Tibial nerve (tissue), 4 donors: ENCODE measurements at places on chromosomes 3 and 15. TPM values are rescaled to one million over a fixed set of nuclear protein-coding genes. Genes with fewer than 3 reads are reported as not detected.

GRCh38 chr3:81462921-81463320 is 298.5 kb downstream of the GBE1 start:
- no peak for DNase-seq

- DNase-seq, result no peak
These were observed 16.1 kb downstream of the IRAK2 start for GRCh38 chr3:10180738-10181295.

- DNase-seq, result no peak
These were observed 331.8 kb downstream of the FGF12 start for GRCh38 chr3:192395506-192395905.

DNA sequence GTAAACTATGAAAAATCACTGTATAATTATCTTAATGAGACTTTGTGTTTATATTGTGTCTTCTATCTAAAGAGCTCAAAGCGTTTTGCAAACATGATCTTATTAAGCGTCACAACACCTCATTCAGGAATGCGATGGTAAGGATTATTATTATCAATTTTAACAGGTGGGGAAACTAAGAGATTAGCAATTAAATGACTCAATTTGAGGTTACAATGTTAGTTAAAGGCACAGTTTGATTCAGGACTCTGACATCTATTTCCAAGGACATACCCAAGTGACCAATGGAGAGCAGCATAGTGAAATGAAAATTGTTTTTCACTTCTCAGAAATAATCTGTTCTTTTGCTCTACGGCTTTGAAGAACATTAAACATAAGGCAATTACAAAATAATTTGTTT is 74.6 kb downstream of the FMN1 start:
- no peak for DNase-seq

GRCh38 chr3:129104051-129104450 is 17.6 kb downstream of the RAB43 start:
- DNase-seq, result no peak

- DNase-seq, result no peak
These were observed 169.1 kb downstream of the NSMCE3 start for GRCh38 chr15:29100486-29101000.

DNA sequence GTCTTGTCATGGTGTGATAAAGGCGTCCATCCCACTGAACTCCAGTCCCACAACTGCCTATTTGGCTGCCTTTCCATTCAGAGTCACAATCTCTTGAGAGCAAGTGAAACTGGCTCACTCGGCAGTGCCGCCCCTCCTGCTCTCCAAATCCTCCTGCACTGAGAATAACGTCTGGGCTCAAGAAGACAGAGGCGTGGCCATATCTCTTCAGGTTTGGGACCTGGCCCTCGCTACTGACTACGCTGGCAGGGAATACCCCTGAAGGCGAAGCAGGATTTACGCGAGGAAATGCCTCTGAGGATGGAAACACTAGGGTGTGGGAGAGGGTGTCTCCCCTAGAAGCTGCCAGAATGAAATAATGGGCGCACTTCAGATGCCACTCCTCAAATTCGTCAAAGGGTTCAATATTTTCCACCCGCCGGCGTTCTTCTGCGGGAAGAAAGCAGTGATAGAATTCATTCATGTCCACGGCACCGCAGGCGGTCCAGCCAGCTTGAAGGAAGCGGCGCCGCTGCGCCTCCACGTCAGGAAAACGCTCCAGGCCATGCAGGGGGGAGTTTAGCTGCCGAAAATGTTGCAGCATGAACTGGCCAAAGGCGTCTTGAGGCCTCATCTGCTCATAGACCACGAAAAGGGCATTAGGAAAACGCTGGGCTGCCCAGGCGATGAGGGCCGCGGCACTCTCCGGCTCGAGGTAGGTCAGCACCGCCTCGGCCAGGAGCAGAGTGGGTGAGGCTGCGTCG is 985 bp downstream of the LCMT2 start:
- no peak for DNase-seq

- no peak for DNase-seq
These were observed 137.6 kb downstream of the GOLIM4 start for GRCh38 chr3:167958141-167958540.

GRCh38 chr3:66320390-66320789 is 99.6 kb downstream of the SLC25A26 start:
- DNase-seq, result no peak

DNA sequence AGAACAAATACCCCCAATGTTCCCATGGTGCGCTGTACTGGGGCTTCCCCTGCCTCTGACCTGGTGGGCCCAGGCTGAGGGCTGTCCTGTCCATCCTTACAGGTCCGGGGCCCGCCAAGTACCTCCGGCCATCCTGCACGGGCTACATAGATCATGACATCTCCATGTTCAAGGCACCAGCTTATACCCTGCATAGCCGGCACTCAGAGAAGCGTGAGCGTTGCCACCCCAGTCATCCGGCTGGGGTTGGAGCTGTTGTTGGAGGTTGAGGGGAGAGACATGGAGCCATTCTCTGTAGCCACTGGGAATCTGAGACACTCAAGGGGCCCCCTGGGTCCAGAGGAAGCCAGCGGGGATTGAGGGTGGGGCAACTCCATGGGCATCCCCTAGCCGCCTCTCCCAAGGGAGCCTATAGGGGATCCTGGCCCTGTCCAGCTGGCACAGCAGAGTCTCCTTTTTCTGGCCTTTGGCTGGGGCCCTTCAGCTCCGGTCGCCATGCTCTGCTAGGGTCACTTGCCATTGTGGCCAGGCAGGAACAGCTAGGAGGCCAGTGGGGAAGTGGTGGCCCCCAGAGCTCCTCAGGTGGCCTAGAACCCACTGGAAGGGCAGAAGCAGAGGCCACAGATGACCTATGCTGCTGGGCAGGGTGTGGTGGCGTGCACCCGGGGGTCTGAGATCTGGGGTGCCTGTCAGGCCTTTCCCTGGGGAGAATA is 12.5 kb upstream of the CSPG4 start:
- no peak for DNase-seq

DNA sequence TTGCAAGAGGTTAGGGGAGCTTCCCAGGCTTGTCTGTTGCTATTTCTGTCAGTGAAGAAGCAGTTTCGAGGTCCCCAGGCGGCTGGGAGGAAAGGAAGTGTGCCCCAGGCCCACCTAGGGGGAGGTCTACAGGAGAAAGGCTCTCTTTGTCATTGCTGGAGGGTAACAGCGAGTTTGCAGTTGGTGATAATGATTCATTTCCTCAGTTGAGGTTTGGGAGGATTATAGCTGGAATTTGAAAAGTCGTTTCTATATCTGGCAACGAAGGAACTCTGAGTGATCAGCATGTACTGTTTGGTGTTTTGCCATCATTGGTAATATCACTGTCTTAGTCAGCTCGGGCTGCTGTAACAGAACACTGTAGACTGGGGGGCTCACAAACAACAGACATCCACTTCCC is 65.5 kb upstream of the UBE3A start:
- DNase-seq, result no peak

DNA sequence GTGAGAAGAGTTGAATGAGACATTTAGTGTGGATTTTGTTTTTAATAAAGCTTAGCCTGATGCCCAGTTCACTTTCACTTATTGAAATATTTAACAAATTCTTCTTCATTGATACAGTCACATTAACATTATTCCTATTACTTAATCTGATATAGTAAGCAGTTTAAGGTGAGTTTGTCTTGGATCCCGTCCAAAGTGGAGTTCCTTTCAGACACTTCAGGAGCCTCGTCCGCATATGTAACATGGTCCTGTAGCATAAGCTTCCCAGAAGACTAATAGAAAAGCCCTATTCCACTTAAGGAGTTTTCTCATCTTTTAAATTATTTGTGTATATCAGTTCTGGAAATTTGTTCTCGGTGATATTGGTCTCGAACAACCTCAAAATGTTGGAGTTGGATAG is 39.7 kb upstream of the MLF1 start:
- DNase-seq, result no peak

DNA sequence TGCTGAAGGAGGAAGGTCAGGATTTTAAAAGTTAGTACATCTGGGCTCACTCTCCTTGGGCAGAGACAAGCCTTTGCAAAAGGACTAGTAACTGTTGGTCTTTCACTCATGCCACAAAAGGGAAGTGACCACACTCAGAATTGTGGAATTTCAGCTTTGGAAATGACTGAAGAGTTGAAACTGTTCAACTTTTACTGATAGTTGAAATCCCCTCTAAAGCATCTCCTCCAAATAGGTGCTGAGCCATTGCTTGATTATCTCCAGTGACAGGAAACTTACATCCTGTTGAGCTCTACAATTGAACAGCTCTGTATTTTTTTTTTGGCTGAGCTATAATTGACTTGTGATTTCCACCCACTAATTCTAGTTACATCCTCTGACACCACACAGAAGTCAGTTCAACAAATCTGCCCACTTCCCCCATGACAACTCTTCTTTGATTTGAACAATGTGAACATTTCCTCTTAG is 254.8 kb upstream of the TPRG1 start:
- no peak for DNase-seq

DNA sequence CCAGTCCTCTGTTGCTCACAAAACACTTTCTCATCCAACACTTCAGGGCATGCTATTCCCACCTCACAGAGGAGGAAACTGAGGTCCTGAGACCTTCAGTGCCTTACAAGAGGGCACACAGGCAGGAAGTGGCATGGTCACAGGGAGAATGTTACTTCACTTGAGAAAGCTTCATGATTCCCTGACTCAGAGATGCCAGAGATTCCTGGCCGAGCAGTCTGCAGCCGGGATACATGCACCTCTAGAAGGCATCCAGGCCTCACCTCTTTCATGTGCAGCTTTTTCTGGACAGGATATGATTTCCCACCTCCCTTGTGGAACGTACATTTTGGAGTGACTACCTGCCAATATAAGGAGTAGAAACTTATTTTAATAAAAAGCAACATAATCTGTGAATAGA is 2.8 kb upstream of the SST start:
- no peak for DNase-seq

- DNase-seq, result no peak
These were observed 137.1 kb upstream of the TMC3 start for GRCh38 chr15:81511138-81511537.

- DNase-seq, result no peak
These were observed 28.1 kb downstream of the TSC22D2 start for GRCh38 chr3:150436161-150436560.

- no peak for DNase-seq
These were observed 32.6 kb upstream of the NOX5 start for GRCh38 chr15:68981941-68982340.

DNA sequence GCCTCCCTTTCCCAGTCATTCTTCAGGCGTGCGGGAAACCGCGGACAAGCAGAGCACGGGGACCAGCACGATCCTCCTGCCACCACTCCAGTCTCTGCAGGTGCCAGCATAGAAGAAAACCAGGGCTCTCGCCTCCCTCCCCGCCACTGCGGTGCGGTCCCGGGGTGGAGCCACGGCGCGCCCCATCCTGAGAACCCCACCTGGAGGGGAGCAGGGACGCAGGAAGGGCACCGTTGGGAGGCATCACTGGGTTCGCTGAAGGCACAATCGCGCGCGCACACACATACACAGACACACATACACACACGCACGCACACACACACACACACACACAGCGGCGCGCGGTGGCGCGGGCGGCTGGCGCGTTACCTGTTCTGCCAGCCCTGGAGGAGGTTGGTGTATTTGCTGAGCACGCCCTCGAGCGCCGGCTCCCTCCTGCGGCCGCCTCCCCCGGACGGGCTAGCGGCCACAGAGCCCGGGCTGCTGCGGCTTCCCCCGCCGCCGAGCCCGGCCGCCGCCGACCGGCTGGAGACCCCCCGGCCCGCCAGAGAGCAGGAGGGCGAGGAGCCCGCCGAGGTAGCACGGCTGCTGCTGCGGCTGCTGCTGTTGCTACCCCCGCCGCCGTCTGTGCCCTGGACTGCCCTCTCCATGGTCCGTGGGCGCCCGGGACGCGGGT is 394 bp downstream of the OSBPL10 start:
- DNase-seq, result peak; percentile 18

DNA sequence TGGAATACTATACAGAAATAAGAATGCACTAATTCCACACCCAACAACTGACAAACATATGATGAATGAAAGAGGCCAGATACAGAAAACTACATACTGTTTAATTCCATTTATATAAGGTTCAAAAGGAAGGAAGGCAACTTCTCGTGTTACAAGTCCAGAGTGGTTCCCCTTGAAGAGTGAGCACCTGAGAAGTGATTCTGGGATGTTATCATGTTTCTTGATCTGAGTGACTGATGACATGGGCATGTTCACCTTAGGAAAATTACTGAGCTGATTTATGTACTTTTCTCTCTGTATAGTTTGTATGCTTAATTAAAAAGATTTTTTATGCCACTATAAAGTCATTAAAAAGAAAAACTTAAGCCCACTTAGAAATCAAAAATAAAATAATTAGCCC is 13.6 kb downstream of the CCDC12 start:
- no peak for DNase-seq

GRCh38 chr3:105772635-105773034 is 96.2 kb downstream of the CBLB start:
- no peak for DNase-seq

DNA sequence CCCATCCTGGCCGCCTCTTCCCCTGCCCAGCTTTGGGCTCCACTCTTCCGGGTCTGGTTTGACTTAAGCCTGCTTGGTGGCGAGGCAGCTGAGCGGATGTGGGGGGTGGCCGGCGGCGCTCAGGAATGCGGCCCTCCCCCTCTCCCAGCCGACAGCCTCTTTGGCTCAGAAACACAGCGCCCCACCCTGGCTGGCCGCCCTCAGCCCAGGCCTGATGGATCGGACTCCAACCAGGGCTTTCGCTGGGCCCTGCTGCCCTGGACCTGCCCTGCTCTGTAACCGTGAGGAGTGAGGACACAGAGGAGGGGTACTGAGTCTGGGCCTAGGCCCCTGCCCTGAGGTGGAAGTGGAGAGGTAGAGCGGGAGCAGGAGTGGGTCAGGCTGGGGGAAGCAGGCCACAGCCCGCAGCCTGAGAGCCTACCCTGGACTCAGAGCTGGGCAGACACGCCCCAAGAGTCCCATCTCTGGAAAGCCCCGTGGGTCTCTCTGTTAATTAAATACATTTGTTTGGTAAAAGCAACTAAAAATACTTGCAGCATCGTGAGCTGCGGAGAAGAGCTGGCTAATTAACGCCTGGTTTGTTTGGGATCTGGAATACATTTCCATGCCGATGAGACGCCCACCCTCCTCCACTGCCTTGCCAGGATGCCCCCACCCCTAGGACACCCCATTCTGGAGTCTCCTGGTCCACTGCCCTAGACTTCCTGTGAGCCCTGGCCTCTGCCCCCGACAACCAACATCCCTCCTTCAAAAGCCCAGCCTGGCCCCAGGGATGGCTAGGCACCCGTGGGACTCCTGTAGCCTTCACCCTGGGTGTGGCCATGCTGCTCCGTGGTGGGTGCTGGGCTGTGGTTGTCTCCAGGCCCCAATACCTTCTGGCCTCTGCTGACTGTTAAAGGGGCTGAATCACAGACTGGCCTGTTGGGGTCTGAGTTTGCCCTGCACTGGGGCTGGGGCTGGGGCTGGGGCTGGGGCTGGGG is 19.6 kb downstream of the PLXNA1 start:
- DNase-seq, result peak; percentile 82

GRCh38 chr3:130712718-130713423 is 33.8 kb downstream of the PIK3R4 start:
- no peak for DNase-seq

The AGBL1 gene
- not detected for total RNA-seq

The RLBP1 gene
- not detected for total RNA-seq

The IQCF5 gene
- total RNA-seq, result not detected

The CTSH gene
- total RNA-seq, result 267 TPM

The GOLGA6L22 gene
- not detected for total RNA-seq

The NR2E3 gene
- total RNA-seq, result 0.21 TPM

The BUB1B gene
- total RNA-seq, result 3.9 TPM

The MORC1 gene
- 0.22 TPM for total RNA-seq

The PTH1R gene
- total RNA-seq, result 13.8 TPM

The SLC7A14 gene
- total RNA-seq, result 0.44 TPM

The CORO2B gene
- 9.8 TPM for total RNA-seq

The SAMD7 gene
- not detected for total RNA-seq
